ENCODE measurements at places on chromosomes 5 and 9. TPM values are rescaled to one million over a fixed set of nuclear protein-coding genes. Genes with fewer than 3 reads are reported as not detected.

DNA sequence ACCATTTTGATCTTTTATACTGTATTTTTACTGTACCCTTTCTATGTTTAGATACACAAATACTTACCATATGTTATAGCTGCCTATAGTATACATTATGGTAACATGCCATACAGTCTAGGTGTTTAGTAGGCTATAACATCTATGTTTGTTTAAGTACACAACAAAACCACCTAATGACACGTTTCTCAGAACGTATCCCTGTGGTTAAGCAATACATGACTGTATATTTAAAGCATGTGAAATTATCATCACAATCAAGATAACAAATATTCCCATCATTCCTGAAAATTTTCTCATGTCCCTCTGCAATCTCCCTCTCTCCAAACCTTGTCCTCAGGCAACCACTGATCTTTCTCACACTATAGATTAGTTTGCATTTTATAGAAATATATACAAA is 66.4 kb upstream of the SUSD1 start:
- no peak for DNase-seq

GRCh38 chr5:87399720-87400119 is 13.0 kb downstream of the CCNH start:
- no peak for DNase-seq

DNA sequence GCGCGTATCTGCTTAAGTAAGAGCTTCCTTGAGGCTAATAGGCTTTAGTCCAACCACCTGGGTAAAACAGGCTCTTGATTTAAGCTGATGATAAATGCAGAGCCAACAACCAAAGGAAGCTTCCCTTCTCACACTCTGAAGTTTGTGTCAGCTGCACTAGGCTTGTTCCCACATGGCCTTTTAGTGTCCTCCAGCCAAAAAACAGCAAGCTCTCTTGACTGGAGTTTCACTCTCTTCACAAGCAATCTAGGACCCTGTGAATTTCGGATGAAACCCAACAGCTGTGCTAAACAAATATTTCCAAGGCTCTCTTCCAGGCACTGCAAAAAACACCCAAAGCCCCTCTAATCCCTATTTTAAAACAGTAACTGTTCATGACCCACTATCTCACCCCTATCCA is 63.9 kb downstream of the SAXO1 start:
- no peak for DNase-seq

DNA sequence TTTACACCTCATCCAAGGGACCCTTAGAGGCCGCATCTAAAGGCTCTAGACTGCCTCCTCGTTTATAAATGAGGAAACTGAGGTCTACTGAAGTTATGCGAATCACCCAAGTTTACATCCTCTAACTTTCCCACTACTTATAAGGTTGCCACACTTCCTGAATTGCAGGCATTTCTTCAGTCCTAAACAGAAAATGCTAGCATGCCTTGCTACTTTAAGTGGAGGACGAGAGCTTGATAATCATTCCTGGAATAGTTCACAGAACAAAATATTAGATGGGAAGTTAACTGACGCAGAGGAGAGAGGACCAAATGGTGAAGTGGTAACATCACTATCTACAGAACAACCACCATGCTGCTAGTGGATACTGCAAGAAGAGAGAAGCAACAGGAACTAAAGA is 85.8 kb downstream of the GNAQ start:
- DNase-seq: no peak

DNA sequence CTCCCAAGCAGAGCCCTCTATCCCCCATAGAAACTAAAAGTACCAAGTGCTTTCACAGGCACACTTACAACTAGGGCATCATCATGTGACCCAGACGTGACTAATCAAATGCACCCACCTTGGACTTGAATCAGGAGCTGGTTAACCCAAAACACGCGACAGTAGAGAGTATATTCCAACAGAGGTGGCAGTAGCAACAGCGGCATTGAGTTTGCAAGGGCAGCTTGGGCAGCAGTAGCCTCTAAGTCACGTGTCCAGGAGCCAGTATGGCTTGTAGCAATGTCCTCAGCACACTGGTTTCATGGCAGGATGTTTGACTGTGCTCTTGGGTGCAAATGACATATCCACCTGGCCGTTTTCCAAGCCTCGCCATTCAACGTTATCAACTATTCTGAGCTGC is 73.4 kb upstream of the DNAH5 start:
- DNase-seq: no peak

The CRAT gene
- total RNA-seq: 41.9 TPM

DNA sequence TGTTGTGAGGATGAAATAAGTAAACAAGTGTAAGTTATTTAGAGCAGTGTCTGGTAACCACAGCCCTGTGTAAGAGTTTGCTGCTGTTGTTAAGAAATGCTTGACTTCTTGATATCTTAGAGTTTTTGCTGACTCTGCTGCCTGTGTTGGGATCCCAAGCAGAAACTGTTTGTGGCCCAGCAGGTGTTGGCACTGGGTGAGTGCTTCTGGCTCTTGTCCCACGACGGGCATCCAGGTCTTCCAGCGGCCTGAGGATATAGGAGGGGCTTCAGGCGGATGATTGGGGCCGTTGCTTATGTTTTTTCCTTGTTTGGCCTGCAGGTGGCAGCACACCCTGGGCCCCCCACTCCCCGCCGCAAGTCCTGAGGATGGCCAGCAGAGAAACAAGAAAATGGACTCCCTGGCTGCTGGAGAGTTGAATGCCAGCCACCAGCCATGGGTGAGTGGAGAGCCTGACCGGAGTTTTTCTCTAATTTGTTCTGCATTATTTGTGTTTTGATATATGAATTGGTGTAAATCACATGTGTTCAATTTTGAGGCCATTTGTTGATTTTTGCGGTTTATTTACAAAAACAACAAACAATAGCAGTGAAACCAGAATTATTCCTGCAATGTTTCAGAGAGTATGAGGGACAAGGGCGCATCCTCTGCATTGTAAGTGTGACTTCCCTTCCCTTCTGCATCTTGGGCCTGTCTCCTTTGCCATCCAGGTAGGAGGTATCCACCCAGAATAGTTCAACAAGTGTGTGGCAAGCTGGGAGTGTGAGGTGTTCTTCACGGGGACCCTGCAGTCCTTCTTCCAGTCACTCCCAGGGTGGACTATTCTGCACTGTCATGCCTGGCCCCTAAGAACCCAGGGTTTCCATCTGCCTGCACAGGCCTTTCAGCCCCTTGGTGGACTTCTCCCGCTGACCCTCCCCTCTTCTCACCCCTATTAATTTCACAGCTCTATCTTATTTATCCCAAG is 50.3 kb downstream of the SLC22A5 start:
- peak; percentile 69 for DNase-seq

The CTXN3 gene
- total RNA-seq: not detected

GRCh38 chr9:89597711-89598362 is 7.0 kb upstream of the GADD45G start:
- peak; percentile 34 for DNase-seq

DNA sequence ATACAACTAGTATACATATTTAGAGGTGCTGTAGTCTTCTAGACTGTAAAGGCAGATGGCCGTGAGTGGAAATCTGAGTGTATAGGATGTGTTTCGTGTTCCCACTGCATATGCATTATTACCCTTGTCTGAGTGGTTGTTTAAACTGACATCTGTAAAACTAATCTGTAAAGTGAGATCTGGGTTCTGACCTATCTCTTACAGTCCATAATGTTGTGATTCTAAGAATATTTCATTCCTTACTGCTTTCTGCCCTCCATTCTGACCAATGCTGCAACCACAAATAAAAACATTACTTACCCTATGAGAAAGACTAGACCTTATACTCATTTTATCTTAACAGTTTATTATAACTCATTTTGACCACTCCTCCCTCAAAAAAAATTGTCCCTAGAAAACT is 47.6 kb upstream of the MACIR start:
- no peak for DNase-seq

DNA sequence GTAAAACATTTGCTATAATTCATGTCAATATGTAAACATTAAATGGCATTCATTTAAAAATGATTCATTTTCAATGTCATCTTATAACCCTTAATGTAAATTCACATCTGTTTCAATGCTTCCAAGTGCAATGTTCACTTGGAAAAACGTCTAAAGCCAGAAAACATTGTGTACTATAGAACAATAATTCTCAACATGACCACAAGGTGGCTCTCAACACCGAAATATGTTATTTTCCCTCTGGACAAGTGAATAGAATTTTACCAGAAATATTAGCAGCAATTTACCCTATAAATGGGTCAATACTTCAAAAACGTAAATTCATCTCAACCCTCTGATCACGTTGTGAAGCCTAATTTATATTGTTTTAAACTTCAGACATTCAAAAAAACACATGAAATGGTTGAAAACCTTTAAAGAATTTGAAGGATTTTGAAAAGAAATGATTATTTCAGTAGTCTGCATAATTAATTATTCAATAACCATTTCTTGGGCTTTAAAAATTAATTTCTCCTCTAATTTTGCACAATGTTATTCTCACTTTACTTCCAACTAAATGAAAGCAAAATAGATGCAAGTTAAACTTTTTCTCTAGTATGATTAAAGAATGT is 11.0 kb downstream of the CDH10 start:
- DNase-seq: peak; percentile 4

GRCh38 chr9:133727277-133727875 is 10.8 kb downstream of the SARDH start:
- no peak for DNase-seq

DNA sequence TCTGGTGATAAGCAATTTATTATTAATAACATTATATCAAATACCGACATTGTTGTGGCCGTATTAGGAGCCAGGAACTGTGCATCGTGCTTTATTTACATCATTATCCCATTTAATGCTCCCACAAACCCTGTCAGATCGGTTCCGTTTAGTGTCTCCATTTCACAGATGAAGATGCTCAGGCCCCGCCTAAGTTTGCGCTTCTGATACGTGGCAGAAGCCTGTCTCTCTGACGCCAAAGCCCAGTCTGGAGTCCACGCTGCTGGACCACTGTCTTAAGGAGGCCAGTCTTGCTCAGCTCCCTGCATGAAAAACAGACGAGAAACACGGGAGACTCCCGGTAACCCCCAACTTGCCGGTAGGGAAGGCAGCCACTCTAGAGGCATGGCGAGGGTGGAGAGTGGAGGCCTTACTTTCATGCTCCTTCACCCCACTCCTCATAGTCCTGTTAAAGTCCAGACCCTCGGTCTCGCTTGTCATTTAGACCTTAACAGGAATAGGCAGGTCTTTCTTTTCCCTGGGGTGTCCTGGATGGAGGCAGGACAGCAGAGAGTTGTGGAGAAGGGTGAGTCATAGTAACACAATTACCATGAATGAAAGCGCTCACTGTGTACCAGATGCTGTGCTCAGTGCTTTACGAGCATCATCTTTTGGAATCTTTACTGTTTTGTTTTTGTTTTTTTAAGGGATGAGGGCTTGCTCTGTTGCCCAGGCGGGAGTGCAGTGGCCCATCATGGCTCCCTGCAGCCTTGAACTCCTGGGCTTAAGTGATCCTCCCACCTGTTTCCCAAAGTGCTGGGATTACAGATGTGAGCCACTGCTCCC is 872 bp downstream of the TXNDC15 start:
- DNase-seq: peak; percentile 78

GRCh38 chr5:119614838-119615237 is 14.5 kb upstream of the FAM170A start:
- DNase-seq: no peak

DNA sequence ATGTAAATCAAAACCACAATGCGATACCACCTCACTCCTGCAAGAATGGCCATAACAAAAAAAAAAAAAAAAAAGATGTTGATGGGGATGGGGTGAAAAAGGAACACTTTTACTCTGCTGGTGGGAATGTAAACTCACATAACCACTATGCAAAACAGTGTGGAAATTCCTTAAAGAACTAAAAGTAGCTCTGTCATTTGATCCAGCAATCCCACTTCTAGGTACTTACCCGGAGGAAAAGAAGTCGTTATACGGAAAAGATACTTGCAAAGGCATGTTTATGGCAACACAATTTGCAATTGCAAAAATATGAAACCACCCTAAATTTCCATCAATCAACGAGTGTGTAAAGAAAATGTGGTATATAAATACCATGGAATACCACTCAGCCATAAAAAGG is 205.0 kb downstream of the TENT4A start:
- DNase-seq: no peak

GRCh38 chr5:8700222-8700621 is 831.3 kb downstream of the MTRR start:
- DNase-seq: no peak

GRCh38 chr5:14173377-14174229 is 30.5 kb downstream of the TRIO start:
- DNase-seq: no peak

The C5orf52 gene
- total RNA-seq: not detected

DNA sequence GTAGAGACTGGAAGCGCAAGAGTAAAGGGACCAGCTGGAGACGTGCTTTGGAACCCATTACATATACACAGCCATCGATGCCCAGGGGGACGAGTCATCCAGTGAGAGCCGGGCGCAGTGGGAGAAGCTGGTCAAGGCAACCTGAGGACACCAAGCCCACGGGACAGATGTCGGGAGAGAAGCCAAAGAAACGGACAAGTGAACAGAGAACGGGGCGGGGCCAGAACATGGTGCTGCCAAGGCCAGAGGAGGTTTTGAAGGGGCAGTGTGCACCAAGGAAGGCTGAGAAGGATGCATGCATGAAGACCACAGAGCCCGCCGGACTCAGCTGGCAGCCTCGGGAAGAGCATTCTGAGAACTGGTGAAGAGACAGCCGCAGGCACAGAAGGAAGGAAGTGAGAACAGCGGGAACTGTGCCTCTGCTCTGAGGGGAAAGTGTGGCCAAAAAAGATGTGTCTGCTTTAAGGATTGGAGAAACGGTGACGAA is 20.3 kb downstream of the CAMSAP1 start:
- peak; percentile 65 for DNase-seq

DNA sequence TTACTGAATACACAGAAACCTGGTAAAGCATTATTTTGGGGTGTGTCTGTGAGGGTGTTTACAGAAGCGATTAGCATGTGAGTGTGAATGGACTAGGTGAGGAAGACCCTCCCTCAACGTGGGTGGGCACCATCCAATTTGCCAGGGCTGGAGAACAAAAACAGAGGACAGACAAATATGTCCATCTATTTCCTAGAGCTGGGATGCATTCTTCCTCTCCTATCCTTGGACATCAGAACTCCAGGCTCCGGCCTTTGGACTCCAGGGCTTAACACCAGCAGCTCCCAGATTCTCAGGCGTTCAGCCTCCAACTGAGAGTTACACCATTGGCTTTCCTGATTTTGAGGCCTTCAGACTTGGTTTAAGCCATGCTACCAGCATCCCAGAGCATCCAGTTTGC is 65.8 kb upstream of the CHD1 start:
- no peak for DNase-seq

GRCh38 chr9:116674210-116674980 is 12.7 kb upstream of the TRIM32 start:
- DNase-seq: no peak

DNA sequence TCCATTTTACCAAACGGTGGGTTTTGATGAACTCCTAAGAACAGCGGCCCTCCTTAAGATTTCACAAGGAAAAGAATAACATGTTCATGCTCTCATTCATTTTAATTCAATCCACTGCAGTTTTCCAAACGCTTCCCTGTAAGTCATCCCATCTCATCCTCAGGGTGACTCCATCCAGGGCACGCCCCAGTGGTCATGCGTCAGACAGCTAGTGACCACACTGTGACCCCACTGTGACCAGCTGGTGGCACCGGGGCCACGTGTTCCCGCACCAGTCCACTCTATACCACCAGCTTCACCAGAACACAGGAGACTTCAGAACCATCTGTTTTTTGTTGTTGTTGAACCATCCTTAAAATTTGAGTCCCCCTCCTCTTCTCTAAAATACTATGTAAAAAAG is 14.3 kb downstream of the ATPSCKMT start:
- peak; percentile 82 for DNase-seq
